ENCODE measurements at places on chromosomes 7 and 10.
A peak's percentile ranks its signal among the peaks of the same experiment; 100 is the strongest.

DNA sequence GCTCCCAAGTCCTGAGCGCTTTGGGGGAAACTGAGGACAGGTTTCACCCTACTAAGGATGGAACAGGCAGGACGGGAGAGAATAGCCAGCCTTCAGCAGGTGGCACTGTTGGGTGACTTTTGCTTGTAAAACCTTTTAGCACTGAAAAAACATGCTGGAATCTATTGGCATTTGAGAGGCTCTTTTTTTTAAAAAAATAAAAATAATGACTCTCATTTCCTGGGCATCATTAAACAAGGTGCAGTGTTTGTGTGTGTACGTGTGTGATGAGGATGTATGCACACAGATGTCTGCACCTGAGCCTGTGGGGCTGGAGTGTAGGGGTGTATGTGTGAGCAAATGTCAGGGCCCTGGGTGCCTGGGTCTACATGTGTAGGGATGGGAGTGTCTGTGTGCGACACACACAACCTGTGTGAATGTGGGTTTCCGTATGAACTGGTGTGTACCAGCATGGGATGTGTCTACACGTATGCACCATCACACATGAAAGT, 177.9 kb downstream of the RPS24 start:
- DNase-seq: peak; percentile 57

DNA sequence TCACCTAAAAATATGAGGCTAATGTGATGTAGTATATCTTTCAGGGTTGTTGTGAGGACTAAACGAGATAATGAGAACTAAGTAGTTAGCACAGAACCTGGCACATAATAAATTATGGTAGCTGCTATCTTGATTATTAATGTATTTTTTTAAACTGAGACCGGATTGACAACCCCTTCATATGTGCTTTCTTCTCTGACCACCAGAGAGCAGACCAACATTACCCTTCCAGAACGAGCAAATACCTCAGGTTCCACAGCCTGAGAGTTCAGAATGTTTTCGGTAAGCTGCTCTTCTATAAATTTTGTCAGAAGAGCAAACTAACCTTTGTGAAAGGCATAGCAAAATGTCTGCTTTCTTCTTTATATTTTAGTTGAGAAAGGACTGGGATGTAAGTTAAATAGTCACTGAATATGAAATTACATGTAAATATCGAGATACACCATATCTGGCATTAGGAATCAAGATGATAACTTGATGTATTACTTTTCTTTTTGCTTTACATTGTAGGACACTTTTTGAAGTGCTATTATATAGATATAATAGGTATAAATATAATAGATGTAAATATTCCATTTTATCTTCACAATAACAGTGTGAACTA, 13.6 kb upstream of the BPGM start:
- DNase-seq: no peak

DNA sequence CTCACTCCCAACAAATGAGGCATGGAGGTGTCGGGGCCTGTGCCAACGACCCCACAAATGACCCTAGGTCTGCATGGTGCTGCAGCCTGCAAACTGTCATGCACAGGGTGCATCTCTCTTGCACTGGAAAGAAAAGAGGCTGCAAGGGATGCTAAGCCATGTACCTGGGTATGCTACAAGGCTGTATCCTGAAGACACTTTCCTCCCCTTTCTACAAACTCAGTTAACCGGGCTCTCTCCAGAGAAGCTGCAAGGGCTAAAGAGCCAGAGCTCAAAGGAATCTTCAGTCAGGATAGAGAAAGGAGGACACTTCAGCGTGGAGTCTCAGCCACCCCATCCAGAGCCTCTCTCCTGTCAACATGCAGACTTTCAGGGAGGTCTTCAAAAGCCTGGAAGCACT, 449.0 kb downstream of the GRID1 start:
- no peak for DNase-seq

DNA sequence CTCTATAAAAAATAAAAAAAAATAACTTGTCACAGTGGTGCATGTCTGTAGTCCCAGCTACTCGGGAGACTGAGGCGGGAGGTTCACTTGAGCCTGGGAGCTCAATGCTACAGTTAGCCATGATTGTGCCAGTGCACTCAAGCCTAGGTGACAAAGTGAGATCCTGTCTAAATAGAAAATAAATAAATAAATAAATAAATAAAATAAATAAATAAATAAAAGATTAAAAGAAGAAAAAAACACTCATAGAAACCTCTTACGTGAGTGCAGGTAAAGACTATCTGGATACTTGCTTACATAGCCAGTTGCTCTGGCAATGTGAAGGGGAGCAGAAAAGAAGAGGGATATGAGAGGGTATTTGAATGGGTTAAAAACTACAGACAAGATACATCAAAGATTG, 242.5 kb upstream of the PCDH15 start:
- DNase-seq: no peak

- DNase-seq: no peak
Observed at GRCh38 chr7:105827151-105827875, 49.1 kb downstream of the ATXN7L1 start.

DNA sequence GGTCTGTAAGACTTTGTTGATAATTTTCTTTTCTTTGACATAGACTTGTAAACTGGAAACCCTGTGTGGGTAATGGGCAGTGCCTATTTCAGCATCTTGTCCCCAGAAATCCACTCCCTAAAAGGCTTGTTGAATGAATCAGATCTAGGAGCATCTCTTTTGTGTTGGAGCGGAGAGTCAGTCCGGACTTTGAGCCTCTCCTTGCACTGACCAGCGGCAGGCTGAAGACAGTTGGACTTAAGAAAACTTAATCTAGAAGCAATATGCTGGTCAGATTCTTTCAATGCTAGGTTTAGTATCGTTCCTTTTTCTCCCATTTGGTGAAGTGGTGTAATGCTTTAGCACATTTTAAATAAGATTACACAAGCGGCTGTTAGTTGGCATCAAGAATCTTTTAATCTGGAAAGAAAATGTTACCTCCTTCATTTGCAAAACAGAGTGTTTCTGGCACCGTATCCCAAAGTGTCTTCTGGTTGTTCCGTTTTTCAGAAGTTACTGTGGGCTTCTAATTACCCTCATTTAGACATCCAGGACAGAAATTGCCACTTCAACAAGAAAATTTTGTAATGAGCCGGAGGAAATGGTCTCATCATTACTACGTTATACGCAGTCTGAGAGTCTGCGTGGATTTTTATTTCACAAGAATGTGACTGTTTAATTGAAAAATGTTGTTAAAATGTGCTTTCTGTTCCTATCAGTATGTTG, 74.7 kb downstream of the CUX1 start:
- no peak for DNase-seq

GRCh38 chr10:23557777-23558176, 118.9 kb downstream of the OTUD1 start:
- no peak for DNase-seq

- no peak for DNase-seq
Observed at GRCh38 chr10:96352027-96352426, 6.8 kb downstream of the OPALIN start.
